ENCODE measurements at places on chromosomes 5 and 9.

GRCh38 chr5:158979749-158980521, 119.8 kb downstream of the EBF1 start:
- DNase-seq = no peak

DNA sequence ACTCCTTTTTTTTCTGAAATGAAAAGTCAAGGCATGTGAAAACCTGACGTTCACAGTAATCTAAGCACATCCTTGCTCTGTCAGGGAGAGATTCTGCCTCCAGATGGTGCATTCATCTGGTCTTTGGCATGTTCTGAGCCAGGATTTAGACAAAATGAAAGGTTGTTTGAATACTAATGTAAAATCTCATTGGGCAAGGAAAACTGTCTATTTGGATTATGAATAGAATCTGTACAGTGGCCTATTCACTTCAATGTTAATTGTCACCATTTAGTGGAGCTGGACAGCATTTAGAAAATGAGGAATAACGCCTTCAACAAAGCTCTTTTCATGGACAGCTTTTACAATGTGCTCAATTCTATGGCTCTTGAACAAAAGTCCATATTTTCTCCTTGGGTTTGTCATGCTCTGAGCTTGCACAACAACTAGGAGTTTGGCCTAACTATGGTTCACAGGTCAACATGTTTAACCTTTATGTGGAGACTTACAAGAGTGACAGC, 28.9 kb downstream of the ARHGEF28 start:
- DNase-seq = no peak

GRCh38 chr9:37407468-37407867, 15.0 kb upstream of the GRHPR start:
- DNase-seq = no peak

- no peak for DNase-seq
Observed at GRCh38 chr9:16816011-16816410, 54.5 kb downstream of the BNC2 start.

DNA sequence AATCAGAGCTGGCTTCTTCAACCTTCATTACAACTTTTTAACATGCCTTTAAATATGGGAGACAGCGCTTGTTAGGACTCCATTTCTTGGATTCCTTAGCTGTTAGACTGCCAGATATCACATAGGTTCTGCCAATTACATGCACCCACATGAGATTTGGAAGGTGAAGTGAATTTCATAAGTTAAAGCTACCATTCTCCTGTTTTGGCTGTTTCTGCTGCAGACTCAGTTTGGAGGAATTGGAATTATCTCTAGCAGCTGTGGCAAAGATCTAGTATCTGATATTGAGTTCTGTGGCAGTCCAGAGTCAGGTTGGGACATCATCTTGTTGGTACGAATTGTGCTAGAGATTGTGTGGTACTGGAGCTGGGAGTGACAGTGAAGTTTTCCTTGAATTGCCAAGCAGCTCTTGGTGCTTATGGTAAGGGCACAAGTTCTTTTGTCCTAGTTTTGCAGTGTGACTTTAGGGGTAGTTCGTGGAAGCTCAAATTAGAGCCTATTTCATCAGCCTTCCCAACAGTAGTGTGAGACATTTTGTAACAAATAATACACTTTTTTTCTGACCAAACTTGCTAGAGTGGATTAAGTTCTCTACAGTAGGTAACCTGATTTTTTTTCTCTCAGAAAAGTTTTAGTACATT, 9.1 kb upstream of the PJA2 start:
- DNase-seq = no peak

DNA sequence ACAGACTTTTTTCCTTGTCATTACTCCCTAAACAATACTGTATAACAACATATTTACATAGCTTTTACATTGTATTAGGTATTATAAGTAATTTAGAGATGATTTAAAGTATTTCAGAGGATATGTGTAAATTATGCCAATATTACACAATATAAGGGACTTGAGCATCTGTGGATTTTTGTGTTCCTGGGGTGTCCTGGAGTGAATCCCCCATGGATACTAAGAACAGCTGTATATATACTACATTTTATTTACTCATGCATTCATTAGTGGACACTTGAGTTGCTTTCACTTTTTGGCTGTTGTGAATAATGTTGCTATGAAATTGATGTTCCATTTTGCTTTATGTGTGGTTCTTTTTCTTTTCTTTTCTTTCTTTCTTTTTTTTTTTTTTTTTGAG, 348.8 kb downstream of the SH3GL2 start:
- DNase-seq = no peak

DNA sequence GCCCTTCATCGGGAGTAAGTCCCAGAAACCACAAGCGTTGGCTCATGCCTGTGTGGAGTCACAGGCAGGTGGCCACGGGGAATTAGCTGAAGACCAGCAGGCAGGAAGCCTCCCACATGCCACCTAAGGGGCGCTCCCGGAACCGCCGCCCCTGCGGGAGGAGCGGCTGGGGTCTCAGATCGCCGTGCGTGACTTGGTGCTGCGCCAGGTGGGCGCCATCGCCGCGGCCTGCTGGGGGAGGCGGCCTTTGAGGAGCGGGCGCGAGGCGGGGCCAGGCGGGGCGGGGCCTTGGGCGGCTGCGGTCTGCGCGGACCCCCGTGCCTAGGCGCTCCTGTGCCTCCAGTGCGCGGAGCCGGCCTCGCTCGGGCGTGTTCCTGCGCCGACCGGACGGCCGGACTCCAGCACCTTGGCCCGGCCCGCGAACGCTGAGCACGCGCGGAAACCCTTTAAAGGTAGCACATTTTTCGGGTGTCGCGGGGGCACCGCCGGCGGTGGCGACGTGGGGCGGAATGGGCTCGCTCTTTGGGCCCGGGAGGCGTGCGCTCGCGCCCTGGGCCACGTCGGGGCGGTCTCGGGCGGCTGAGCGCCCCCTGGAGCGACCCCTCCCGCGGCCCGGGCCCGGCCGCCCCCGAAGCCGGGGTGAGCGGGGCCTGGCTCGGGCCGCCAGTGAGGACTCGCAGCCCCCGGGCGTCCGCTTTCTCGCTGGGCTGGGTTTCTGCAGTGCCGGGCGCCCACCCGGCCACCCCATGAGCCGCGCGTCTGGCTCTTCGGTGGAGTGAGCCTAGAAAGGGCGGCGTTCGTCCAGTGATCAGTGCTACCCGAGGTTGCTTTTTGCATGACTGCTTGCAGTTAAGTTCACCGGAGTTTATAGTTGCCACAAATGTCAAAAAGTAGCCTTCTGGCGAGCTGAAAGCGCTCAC, 24.5 kb downstream of the LECT2 start:
- no peak for DNase-seq

DNA sequence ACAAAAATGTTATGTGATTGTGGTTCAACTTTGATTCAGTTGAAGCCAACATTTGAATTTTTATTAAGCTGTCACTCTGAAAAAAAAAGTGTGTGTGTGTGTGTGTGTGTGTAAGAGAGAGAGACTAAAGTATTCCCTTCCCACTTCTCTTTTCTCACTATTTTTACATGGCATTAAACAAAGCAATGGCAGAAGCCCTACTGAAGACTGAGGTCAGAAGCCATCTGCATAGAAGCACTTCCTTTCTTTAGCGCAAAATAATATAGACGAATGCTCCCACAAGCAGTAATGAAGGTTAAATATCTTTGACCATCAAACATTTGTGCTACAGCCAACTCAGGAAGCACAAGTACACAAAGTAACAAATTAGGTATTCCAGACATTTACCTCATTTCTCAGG, 540.5 kb downstream of the KCTD16 start:
- no peak for DNase-seq

DNA sequence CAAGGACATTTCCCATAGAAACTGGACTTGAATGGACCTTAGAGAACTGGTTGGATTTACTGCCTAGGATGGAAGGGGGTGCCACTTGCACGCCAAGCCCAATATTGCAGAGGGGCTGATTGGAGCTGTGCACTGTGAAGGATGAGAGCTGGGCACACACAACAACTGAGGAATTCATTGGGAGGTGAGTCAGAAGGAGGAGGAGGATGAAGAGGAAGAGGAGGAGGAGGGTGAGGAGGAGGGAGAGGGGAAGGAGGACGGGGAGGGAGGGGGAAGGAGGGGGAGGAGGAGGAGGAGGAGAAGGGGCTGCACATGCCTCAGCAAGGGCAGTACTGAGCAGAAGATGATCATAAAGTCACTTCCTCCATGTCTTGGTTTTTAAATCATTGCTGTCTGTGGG, 5.7 kb upstream of the ICE1 start:
- DNase-seq = no peak

DNA sequence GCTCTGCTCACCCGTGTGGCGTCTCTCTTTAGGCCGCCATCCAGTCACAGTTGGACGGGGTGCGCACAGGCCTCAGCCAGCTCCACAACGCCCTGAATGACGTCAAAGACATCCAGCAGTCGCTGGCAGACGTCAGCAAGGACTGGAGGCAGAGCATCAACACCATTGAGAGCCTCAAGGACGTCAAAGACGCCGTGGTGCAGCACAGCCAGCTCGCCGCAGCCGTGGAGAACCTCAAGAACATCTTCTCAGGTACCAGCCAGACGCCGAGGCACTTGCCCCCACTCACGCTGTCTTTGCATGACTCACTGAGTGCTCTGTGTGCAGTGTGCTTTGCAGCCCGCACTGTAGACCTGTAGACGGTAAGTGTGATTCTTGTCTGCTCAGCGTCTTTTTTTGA, 4.5 kb downstream of the EXOC3 start:
- peak; percentile 26 for DNase-seq

GRCh38 chr5:36739751-36740221, 133.4 kb downstream of the SLC1A3 start:
- DNase-seq = peak; percentile 78
